ENCODE measurements at places on chromosomes 5 and 9.

- no peak for DNase-seq
Measured at GRCh38 chr5:151251621-151252020, 1.4 kb upstream of the GM2A start.

- no peak for DNase-seq
Measured at GRCh38 chr5:45692481-45692880, 3.7 kb downstream of the HCN1 start.

GRCh38 chr5:132812781-132813598 is at the start of gene SOWAHA:
TSS of gene SOWAHA (plus strand) at chr5:132813302. CDS start at chr5:132813622, 320 bp downstream.
- DNase-seq, result no peak

GRCh38 chr5:36878392-36879082 is 2.0 kb downstream of the NIPBL start:
- DNase-seq, result peak; percentile 55

GRCh38 chr9:93207326-93207814 is 23.4 kb downstream of the WNK2 start:
- peak; percentile 34 for DNase-seq

GRCh38 chr9:135797507-135798262 is 95.7 kb downstream of the KCNT1 start:
- peak; percentile 32 for DNase-seq

GRCh38 chr9:137417161-137418021 is 5.6 kb downstream of the EXD3 start:
- no peak for DNase-seq

DNA sequence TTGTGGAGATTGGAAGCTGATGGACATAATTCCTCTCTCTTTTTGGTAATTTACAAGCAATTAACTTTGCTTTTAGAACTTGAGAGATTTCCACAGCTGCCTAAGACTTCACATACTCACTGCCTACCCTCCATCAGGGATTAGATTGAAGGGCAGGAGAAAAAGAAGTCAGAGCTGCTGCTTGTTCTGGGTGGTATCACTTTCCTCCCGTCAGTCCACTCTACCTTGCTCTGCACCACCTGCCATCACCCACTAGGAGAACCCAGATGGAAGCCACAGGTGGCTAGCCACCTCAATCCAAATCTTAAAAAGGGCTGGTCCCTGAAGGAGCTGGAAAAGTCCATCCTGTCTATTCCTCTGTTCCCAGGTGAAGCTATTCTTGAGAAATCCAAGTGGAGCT is 10.5 kb downstream of the IRF1 start:
- no peak for DNase-seq

DNA sequence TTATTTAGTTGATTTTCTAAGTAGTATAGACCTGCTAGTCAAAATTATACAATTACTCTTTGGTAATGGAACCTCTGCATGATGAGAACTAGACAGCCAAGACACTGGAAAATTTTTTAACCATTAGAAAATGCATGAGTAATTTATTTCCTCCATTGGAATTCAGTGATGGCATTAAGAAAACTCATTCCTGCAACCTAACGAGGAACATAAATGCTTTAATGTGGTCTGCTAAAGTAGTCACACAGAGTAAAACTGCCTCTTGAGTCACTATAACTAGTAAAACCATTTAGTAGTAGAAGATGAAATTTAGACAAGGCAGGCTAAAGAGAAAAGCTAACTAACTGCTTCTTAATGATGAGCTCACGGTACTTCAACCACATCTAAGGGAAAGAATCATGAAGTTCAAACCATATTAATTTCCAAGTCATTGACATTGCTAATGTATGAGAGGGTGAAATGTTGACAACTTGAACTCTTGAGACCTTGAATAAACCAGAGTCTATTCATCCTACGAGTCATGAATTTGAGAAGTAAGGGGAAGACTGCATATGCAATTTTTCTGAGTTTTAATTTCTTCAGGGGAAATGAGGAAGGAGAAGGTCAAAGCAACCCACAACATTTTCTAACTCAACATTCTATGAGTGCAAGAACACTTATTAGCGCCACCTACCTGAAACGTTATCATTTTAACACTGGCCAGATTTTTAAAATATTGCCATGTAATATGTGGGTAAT is 74.4 kb downstream of the GLIS3 start:
- DNase-seq, result peak; percentile 92

DNA sequence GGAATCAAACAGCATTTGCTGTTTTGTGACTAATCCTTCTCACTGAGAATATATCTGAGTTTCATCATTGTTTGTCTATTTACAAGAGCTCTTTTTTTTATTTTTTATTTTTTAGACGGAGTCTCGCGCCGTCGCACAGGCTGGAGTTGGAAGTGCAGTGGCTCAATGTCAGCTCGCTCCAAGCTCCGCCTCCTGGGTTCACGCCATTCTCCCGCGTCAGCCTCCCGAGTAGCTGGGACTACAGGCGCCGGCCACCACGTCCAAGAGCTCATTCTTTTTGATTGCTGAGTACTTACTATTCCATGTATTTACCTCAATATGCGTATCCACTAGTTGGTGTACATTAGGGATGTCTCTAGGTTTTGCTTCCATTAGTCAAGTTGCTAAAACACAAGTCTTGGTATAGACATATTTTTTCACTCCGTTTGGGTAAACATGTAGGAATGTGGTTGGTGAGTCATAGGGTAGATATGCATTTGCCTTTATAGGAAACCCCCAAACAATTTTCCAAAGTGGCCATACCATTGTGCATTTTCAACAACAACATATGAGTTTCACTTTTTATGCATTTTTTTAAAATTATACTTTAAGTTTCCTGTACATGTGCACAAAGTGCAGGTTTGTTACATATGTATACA is 1005.0 kb upstream of the CDH10 start:
- no peak for DNase-seq

- DNase-seq, result no peak
Measured at GRCh38 chr5:95832664-95833063, 10.1 kb upstream of the GLRX start.

DNA sequence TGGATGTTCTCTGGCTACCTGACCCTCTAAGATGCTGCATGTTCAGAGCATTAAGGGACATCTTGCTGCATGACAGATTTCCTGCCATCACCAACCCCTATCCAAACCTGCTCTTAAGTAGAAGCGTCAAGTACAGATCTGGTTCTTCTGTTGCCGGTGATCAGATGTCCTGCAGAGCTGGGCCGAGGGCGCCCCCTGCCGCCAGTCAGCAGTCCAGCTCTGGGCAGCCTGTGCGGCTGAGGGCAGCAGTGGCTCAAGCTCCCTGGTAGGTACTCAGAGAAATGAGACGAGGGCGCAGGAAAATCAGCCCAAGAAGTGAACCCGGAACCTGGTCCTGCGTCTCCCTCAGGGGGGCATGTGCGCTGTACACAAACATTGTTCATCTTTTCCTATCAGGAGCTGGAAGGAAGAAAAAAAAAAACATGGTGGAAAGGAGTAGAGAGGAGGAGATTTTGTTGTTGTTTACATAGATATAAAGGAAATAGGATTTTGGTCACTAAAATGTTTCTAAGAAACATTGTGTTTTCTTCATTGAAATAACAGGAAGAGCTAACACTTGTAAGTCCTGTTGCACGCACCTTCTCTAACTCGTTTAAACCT is 95.8 kb downstream of the CFAP90 start:
- peak; percentile 29 for DNase-seq

DNA sequence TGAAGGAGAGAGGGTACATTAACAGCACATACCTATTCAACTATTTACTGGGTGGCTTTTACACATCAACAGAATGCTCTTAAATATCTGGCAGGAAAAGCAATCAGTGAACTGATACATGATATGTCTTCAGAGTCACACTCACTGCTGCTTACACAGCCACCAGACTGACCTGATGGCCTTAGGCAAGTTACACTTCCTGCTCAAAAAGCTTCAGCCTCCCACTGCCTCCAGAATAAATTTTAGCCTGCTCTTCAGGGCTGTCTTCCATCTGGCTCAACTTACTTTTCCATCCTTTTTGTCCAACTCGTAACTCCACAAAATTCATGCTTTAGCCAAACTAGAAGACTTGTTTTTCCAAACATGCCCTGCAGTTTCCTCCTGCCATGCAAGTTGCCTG is 10.7 kb downstream of the LOX start:
- no peak for DNase-seq

GRCh38 chr5:78005021-78005785 is 229.1 kb upstream of the TBCA start:
- peak; percentile 72 for DNase-seq

GRCh38 chr9:3471883-3472282 is 53.9 kb downstream of the RFX3 start:
- no peak for DNase-seq

GRCh38 chr9:104820336-104820735 is 56.4 kb downstream of the NIPSNAP3B start:
- DNase-seq, result no peak

GRCh38 chr9:110021891-110022290 is 186.1 kb downstream of the C9orf152 start:
- no peak for DNase-seq

- DNase-seq, result no peak
Measured at GRCh38 chr5:73214306-73214705, 41.3 kb downstream of the TMEM174 start.

DNA sequence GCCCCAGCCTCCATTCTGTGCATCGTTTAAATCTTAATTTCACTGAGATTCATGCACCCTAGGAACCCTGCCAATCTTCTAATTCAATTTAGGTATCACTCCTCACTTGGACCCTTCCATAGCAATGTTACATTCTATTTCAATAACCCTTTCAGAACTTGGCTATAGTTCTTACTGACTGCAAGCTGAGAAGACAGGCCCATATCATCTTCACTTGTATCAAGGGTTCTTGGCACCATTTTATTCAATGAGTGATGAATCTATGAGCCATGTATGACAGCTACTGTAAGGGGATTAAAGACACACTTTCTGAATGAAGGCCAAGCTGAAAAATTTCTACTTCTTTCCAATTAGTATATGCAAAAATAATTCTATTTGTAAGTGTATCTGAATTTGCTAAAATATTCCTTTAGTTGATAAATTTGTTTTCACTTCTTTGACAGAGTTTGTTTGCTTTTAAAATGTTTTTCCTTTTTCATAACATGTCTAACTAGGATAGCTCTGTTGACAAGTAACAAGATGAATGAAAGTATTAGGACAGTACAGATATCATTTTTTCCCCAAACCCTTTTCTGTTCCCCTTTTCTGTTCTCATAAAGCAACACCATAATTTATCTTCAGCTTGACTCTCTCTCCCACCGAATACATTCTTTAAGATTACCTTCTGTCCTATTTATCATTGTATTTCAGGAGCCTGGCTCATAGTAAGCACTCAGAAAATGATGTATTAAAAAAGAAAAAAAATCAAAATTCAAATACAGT is 9.6 kb downstream of the ITGA2 start:
- no peak for DNase-seq

DNA sequence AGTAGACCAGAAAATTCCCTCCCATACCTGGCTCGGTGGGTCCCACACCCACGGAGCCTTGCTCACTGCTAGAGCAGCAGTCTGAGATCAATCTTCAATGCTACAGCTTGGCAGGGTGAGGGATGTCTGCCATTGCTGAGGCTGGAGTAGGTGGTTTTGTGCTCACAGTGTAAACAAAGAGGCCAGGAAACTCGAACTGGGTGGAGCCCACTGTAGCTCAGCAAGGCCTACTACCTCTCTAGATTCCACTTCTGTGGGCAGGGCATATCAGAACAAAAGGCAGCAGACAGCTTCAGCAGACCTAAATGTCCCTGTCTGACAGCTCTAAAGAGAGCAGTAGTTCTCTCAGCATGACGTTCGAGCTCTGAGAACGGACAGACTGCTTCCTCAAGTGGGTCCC is 5.6 kb upstream of the GZMA start:
- no peak for DNase-seq

GRCh38 chr5:17090839-17091238 is 126.6 kb upstream of the BASP1 start:
- DNase-seq, result no peak

GRCh38 chr9:94922098-94922607 is 195.7 kb downstream of the AOPEP start:
- DNase-seq, result peak; percentile 89

GRCh38 chr5:159059722-159060121 is 40.0 kb downstream of the EBF1 start:
- no peak for DNase-seq

DNA sequence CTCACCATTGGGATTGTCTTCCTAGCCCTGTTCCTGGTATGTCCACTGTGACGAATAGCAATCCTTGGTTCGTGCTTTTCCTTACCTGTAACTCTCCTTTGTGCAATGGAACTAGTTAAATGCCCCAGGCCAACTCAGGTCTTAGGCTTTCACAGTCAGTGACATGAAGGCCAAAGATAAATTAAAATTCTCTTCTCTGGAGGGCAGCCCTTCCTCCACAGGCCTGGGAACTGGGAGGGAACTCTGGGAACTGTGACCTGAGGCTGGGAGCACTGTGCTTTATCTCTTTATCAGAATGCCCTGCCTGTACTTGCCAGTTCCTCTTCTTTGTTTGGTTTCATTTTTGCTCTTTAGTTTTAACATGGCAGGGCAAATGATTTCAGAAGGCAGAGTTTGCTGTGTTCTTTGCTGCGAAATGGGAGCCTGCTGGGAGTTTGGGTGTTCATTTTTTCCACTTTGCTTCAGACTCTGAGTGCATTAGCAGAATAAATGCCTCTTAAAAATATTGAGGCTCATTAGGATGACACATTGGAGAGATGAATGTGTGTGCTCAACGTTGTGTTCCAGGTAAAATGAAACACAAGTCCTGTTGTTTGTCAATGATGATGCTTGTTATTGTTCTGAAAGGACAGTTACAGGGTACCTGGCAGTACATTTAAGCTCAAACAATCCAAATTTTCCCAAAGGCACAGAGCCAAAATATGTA is 118.1 kb downstream of the NUDT12 start:
- DNase-seq, result no peak

- DNase-seq, result peak; percentile 12
Measured at GRCh38 chr5:128494516-128494915, 43.5 kb downstream of the FBN2 start.

GRCh38 chr5:5289537-5289936 is 132.9 kb upstream of the ICE1 start:
- no peak for DNase-seq

- no peak for DNase-seq
Measured at GRCh38 chr5:124514956-124515355, 231.5 kb downstream of the ZNF608 start.

DNA sequence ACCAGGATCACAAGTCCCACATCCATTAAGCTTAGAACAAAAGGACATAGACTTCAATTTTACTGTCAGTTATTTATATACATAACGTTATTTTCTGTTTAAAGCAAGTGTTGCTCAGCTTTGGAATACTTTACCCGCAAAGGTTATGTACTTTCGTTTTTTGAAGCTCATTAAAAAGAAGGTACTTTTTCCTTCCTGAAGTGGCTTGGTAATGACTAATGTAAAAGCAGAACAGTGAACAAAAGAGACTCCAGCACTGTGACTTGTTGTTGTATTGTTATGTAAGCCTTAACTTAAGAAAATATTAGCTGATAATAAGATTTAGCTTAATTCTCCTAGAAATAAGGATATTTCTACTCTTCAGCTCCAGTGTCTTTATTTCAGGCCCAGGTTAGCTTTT is 97.3 kb upstream of the SLCO6A1 start:
- no peak for DNase-seq

DNA sequence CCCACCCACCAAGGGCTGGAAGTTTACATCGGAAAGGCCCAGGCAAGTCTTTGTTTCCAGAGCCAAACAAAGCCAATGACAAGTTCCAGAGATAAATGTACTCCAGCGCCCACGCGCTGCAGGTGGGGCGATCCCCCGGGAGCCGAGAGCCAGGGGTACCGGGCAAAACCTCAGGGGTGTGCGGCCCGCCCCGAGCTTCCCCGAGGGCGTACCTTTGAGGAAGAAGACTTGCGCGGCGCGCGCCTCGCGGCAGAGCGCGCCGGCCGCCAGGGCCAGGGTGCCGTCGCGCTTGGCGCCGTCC is 671 bp downstream of the DUSP1 start:
- no peak for DNase-seq

- DNase-seq, result peak; percentile 72
Measured at GRCh38 chr5:83255268-83255667, 177.9 kb downstream of the XRCC4 start.
